GM13976 (cell line): ENCODE measurements at places on chromosomes 13 and 19.

- no peak for DNase-seq
Observed at GRCh38 chr19:13077240-13077639, 25.4 kb downstream of the LYL1 start.

DNA sequence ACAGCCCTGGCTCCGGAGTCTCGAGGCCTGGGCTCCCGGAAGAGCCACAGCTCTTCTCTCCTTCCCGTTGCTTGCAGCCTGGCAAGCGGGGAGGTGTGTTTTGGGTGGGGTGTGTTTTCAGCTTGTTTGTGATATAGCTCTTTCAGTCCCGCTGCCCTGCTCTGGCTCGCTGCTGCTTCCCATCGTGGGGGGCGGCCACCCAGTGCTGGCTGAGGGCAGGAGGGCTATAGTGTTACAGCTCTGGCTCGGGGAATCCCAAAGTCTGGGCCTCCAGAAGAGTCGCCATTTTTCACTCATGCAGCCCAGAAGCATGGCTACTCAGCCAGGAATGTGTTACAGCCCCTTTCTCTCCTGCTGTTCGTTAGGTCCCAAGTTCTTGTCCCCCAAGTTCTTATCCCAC, 2.2 kb upstream of the ZNF256 start:
- DNase-seq = no peak

DNA sequence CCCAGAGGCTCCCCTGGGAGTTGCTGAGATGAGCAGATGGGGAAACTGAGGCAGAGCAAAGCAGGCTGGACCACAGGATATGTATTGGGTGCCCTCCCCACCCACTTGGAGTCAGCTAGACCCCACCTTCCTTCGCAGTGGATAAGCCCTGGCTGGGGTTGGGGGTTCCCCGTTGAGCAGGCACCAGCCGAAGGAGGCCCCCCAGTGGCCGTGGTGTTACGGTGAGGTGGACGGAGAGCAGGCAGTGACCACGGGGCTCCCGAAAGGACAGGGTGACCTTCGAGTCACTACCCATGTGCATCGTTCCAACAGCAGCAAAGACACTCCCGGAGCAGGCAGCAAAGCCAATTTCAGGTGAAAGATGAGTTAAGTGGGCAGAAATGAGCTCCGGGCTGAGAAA, 62.4 kb upstream of the ADGRE5 start:
- DNase-seq = peak; percentile 83

DNA sequence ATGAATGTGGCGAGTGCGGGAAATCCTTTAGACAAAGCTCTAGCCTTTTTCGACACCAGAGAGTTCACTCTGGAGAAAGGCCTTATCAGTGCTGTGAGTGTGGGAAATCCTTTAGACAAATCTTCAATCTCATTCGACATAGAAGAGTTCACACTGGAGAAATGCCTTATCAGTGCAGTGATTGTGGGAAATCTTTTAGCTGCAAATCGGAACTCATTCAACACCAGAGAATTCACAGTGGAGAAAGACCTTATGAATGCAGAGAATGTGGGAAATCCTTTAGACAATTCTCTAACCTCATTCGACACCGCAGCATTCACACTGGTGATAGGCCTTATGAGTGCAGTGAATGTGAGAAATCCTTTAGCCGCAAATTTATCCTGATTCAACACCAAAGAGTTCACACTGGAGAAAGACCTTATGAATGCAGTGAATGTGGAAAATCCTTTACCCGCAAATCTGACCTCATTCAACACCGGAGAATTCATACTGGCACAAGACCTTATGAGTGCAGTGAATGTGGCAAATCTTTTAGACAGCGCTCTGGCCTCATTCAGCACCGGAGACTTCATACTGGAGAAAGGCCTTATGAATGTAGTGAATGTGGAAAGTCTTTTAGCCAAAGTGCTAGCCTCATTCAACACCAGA, 5.7 kb downstream of the ZNF551 start:
- DNase-seq = no peak

GRCh38 chr13:45519493-45519892, 54.8 kb downstream of the COG3 start:
- DNase-seq = no peak

DNA sequence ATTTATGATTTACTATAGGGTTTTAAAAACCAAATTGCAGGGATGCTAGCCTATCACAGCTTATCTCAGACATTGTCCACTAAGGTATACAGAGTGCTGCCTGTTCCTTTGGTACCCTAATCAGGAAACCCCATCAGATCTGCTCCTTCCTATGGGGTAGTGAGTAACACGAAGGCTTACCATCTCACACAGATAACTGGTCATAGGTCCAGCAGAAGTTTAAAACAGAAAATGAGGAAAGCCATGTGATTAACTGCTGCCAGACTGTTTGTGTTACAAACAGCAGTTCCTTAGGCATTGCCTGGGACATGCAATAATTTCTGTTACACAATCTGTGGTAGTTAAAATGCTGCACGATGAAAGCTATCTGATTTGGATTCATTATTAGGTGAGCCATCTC, 53.5 kb upstream of the ALOX5AP start:
- DNase-seq = no peak

DNA sequence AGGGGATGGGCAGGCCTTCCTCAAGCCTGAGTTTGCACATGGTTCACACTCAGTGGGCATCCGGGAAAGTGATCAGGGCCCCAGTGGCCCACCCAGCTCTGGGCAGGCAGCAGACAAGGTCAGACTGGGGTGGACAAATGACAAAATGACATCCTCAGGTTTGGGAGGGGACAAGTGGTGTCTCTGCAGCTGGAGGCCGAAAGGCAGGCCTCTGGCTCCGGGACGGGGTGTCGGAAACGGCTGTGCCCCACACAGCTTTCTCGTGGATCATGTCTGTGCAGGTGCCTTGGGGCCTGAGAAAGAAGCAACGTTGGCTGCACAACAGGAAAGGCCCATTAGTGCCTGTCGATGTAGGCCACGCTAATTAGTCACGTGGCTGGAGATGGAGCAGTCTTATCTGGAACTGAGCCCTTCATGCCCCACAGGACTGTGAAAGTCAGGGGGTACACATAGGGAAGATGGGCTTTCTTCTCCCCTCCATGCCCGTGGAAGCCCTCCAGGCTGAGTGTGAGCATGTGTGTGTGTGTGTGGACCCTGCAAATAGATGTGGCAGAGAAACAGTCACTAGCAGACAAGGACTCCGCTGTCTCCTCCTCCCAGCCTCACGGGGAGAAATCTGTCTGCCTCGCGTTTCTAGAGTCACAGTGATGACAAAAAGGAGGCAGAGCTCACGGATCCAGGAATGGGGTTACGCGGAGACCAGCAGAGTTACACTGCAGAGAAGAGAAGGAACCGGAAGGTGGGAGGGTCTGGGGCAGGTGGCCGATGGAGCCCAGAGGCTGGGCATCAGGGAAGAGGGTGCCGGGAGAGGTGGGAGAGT, 44.2 kb downstream of the CHST8 start:
- DNase-seq = no peak

- DNase-seq = no peak
Observed at GRCh38 chr13:36918246-36919131, 1.5 kb downstream of the SMAD9 start.

DNA sequence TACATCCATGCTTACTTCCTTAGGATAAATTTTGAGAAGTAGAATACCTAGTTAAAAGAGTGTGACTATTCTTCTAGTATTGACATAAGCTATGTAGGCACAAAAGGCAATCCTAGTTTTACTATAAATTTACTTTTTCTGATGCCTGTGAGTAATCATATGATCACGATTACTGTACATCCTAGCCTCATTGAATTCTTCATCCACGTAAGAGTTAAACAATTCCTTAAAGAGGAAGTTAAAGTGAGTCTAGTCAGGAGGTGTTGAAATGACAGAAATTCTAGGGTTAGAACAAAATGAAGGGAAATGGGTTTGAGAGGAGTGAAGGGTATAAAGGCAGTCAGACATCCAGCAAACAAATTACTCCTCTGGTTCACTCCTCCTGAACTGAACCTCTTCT, at the start of gene ACOD1:
TSS of gene ACOD1 (plus strand) at position 363 of the 400 bp plus-strand sequence. CDS start 48 bp downstream, outside the sequence.
- DNase-seq = no peak

GRCh38 chr19:40078377-40078776, 12.4 kb downstream of the ZNF780A start:
- DNase-seq = no peak
